ENCODE measurements at places on chromosomes 16 and 17.
A peak's percentile ranks its signal among the peaks of the same experiment; 100 is the strongest.

- no peak for DNase-seq
These were observed 27.3 kb downstream of the GRIN2C start for GRCh38 chr17:74832421-74832820.

DNA sequence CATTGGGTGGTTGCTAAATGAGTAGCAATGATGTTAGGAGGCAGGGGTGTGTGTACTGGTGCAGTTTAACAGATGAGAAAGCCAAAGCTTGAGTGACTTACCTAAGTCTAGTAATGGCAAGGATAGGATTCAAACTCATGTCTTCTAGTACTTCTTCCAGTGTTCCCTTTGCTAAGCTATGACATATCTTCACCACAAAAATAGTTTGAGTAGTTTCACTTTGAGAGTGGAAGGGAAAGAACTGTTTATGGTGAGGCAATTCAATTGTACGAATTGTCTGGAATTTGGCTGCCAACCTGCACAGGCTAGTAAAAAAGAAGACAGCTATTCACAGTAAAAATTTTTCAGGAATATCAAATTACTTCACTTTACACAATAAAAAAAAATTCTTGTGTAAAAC lies 138.0 kb downstream of the NLK start:
- DNase-seq: no peak

DNA sequence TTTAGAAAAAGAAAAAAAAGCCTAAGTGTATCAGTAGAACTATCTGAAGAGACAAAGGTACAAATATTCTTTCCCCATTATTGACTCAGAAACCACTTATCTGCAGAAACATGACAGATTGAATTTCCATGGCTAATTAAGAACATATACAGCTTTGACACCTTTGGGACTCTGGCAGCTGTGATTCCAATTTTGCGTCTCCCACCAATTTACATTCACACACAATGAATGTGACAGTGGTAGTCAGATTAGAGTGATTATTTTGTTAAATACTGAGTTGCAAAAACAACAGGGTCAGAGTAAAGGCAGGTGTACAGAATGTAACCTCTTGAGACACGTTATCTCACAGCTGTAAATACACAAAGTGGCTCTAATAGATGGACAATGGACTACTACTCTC lies 5.3 kb upstream of the PPM1D start:
- DNase-seq: no peak

- DNase-seq: no peak
These were observed 498 bp downstream of the IGFALS start for GRCh38 chr16:1792836-1793577.

DNA sequence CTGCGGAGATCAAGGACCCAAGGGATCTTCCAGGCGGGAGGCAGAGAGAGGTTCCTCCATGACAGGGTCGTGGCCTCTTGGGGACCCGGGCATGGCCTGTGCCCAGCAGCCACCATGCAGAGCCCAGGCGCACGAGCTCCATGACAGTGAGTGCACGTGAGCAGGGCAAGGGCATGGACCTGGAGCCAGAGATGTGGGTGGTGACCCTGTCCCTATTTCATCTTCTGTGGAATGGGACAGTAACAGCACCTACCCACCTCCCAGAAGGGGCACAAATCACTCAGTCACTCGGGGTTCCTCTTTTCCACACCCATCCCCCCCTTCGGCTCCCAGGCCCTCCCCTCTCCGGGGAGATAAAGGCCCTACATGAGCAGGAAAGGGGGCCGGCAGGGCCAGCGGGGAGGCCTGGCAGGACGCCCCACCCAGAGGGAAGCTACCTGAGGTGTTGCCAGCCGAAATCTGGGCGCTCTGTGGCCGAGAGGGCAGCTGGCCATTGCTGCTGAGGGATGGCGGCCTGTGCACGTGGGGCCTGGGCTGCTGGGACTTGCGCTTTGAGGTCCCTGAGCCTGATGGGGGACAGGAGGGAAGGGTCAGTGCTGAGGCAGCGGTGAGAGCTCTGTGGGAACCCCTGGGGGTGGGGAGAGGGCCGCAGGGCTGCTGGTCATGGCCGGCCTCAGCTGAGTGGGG lies 10.4 kb downstream of the UBALD2 start:
- DNase-seq: peak; percentile 48

DNA sequence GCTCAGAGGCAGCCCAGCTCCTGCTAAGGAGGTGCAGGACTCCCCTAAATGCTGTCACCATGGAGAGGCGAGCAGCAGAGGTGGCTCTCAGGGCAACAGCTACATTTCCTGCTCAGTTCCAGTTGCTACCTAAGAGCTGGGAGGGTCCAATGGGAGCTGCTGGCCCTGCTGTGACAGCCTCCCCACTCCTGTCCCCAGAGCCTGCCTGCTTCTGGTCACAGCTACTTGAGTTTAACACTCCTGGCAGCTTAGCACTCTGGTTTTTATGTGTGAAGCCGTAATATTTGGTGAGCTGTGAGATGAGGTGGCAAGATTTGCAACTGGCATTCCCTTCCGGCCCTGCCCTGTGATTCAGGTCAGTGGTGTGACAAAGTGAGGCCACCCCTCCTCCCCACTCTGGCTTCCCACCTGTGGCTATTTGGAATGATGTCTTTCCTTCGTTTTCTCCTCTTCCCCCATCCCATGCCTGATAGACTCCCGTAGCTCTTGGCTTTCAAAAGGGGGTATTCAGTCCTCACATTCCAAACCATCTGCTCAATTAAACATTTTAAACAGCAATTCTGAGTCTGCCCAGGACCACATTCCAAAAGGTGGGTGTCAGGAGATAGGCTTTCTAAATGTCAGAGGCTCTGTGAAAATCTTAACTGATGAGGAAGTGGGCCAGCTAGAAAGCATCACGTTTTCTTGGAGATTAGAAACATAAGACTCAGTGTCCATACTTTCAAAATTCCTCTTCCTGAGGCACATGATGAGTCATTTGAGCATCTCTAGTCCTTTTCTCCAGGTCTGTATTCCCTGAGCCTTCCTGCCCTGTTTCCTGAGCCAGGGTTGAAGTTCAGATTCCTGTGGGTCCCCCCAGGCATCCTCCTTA lies 42.6 kb upstream of the SKAP1 start:
- no peak for DNase-seq
